ENCODE measurements at places on chromosomes 12 and 14.

GRCh38 chr12:5458229-5459050 is 26.5 kb downstream of the NTF3 start:
- no peak for DNase-seq

GRCh38 chr14:96160076-96160912 is 44.3 kb upstream of the BDKRB2 start:
- DNase-seq = no peak

DNA sequence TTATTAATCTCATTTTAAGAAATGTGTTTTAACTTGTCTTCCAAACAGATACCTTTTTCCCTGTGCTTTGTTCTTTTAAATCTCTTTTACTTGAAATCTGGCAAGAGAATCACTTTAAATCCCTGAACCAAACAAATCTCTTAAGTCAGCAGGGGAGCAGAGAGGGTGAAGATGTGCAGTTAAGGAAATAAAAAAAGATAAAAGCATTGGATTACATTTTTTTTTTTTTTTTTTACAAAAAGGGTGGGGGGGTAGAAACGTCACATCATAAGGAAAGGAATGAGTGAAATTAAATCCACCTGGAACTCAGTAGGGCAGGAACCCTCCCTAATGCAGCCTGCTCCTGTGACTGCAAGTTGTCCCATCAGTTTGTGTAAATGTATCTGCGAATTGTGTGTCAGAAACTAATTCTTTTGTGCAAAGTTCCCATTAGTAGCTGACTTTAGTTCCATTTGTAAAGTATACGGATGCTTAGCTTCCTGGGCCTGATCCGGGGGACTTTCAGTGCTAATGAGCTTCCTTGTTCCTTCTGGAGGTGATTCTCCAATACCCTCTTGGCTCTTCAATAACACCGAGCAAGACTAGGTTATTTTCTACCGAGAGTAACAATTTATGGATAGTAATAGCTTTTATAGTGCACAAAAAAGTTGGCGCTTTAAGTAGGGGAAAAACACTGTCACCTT is 1.5 kb downstream of the TTC6 start:
- DNase-seq = peak; percentile 32

DNA sequence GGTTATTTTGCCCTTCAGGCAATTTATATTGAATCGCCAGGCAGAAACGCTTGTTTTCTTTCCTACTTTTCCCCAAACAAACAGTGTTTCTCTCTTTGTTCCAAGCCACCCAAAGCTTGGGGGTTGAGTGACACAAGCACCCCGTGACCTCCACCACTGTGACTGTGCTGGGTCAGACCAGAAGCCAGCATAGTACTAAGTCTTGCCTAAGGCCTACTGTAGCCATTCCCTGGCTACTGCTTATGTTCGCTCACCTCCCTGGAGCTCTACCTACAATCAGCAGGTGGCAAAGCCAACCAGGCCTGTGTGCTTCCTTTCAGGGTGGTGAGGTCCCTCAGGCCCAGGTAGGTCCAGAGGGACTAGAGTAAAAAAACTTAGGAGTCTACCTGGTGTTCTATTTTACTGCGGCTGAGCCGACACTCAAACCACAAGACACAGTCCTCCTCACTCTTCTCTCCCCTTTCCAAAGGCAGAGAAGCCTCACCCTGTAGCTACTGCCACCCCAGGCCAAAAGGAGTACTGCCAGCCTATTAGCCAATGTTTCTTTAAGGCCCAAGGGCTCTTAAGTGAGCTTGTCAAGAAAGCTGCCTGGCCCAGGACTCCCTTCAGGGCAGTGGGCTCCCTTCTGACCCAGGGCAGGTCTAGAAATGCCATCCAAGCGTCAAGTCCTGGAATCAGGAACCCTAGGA is 411.8 kb upstream of the MIS18BP1 start:
- no peak for DNase-seq

GRCh38 chr12:38809832-38810231 is 95.6 kb downstream of the CPNE8 start:
- no peak for DNase-seq

GRCh38 chr12:54561164-54561563 is 11.8 kb downstream of the PDE1B start:
- DNase-seq = no peak

- peak; percentile 85 for DNase-seq
These were observed 1.6 kb downstream of the CTDSP2 start for GRCh38 chr12:57844709-57845477.

DNA sequence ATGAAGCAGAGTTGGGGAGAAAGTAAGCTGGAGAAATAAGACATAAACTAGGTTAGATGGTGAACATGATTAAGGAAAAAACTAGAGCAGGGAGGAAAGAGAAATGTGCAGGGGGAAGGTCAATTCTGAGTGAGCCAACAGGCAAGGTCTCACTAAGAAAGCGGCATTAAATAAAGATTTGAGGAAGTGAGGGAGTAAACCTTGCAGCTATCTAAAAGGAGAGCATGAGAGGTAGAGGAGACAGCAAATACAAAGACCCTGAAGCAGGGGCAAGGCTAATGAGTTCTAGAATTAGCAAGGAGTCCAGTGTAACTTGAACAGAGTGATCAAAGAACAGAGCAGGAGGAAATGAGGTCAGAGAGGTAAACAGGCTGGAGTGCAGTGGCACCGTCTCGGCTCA is 4.4 kb upstream of the SOCS2 start:
- no peak for DNase-seq

GRCh38 chr14:60348211-60348610 is 99.2 kb downstream of the PPM1A start:
- DNase-seq = no peak

DNA sequence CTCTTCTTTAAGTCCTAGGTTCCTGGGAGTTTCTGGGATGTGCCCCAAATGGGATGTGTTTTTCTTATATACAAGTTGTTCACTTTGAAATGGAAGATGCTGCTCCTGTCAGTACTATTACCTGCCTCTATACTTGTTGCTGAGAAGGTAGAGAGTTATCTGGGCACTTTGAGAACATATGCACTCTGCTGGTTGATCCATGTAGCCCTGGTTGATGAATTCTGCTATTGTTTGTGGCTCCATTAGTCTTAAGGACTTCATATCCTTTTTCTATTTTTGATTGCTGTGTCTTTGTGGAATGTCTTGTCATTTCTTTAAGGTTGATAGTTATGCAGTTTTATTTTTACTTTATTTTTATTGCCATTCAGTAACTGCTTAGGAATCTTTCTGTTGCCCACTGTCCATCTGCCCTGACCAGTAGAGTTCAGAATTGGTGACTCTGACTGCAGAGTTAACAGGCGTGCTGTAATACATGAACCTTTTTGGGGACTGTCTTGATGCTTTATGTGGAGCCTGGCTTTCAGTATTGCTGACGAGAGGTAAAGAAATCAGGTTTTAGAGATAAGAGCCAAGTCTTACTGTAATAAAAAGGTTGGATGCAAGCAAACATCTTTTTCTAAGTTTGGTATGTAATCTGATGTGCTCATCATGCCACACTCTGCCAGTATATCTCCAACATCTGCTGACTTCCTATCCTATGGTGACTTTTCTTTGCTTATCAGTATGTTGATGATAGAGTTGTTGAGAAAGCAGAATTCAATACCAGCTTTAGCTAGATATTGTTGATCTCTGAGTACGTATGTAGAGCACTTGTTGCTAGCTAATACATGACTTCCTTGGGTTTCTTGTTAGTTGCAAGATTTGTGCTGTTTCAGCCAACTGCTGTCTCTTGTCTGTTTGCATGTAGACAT is 1.6 kb downstream of the GMPR2 start:
- no peak for DNase-seq

Measured in muscle of back (tissue), 13 donors.